ENCODE measurements at places on chromosomes 2 and 18.
A peak's percentile ranks its signal among the peaks of the same experiment; 100 is the strongest.

- H3K36me3 ChIP-seq: no peaks in the 10 kb centered on the region
- no peak for DNase-seq
- H3K4me1 ChIP-seq: no peaks in the 10 kb centered on the region
- H3K27me3 ChIP-seq: no peaks in the 10 kb centered on the region
Measured at GRCh38 chr18:52766002-52766545, 426.1 kb downstream of the DCC start.

DNA sequence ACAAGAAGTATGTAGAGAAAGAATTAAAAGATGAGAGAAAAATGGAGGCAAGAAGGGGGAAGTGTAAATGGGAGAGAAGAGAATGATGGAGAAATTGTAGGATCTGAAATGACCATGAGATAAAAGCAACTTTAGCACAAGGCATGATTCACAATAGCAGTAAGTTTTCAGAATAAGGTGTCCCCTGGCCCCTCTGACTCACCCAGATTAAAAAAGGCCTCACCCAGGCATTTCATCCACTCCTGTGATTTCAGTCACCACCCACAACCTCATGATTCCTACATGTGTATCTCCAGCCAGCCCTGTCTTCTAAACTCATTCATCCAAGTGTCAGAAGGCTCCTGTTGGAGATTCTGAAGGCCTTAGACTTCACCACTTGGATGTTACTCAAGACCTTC, 56.6 kb downstream of the SP100 start:
- peaks cover 16% of the 10 kb centered on the region for H3K4me1 ChIP-seq
- H3K27ac ChIP-seq: peak overlapping the region; percentile 61
- no peak for DNase-seq
- no peak overlapping the region for H3K4me3 ChIP-seq
- H3K36me3 ChIP-seq: peaks cover 58% of the 10 kb centered on the region

DNA sequence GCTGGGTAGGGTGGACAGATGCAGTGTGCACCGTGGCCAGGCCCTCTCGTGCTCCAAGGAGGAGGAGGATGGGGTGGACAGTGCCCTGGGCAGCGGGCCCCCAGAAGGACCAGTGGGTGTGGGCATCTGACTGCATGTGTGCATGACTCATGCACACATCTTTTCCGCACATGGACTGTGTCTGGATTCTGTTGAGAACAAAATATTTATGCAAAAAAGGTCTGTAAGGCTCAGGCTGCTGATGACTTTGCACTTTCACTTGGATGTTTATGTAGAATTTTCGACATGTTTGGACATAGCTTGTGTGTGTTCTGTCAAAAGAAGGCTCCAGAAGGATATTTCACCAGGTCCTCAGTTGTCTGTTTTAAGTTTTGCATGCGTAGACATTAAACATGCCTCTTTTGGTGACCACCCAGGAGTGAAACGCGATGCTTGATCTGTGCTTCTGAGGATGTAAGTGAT, 45.6 kb downstream of the MTCL1 start:
- H3K4me3 ChIP-seq: no peak overlapping the region
- no peaks in the 10 kb centered on the region for H3K27me3 ChIP-seq
- DNase-seq: no peak
- no peak overlapping the region for H3K27ac ChIP-seq
- H3K4me1 ChIP-seq: peaks cover 24% of the 10 kb centered on the region
- H3K36me3 ChIP-seq: no peaks in the 10 kb centered on the region

GRCh38 chr2:3317871-3318590, 59.6 kb downstream of the EIPR1 start:
- peaks cover 7% of the 10 kb centered on the region for H3K4me1 ChIP-seq
- no peak overlapping the region for H3K4me3 ChIP-seq
- peaks cover 22% of the 10 kb centered on the region for H3K36me3 ChIP-seq
- no peak for DNase-seq
